Kidney epithelial cell (primary cell): ENCODE measurements at places on chromosomes 4 and X. TPM values are rescaled to one million over a fixed set of nuclear protein-coding genes. Genes with fewer than 3 reads are reported as not detected.

The NCAPG gene
- 2.7 and 6.2 TPM in 2 replicates for total RNA-seq

The OTUD5 gene
- total RNA-seq: 51.7 and 56.0 TPM in 2 replicates

The SOWAHB gene
- total RNA-seq: 21.3 and 23.3 TPM in 2 replicates

GRCh38 chrX:82218361-82218760 lies 1016.5 kb downstream of the SH3BGRL start:
- DNase-seq: no peak

GRCh38 chr4:103757631-103758030 lies 37.8 kb upstream of the TACR3 start:
- no peak for DNase-seq

GRCh38 chr4:42399393-42399792 lies 2.1 kb downstream of the SHISA3 start:
- no peak for DNase-seq
